ENCODE measurements at places on chromosomes 5 and 9.

DNA sequence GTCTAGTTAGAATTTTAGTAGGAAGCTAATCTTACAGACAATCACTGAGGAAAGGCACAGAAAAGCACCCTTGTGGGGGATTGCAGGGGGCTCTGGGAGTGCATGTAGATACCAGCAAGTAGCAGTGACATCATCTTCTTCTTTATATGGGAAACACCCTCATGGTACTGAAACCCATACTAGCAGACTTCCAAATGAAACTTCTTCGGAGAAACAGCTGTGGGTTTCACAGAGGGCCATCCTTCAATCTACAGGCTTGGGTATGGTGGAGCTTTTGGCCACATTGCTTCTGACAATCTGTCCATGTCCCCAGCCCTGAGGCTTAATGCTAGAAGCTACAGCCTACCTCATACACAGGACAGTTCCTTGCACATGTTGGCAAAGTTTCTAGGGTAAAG, 165.2 kb upstream of the NFIB start:
- DNase-seq = no peak

DNA sequence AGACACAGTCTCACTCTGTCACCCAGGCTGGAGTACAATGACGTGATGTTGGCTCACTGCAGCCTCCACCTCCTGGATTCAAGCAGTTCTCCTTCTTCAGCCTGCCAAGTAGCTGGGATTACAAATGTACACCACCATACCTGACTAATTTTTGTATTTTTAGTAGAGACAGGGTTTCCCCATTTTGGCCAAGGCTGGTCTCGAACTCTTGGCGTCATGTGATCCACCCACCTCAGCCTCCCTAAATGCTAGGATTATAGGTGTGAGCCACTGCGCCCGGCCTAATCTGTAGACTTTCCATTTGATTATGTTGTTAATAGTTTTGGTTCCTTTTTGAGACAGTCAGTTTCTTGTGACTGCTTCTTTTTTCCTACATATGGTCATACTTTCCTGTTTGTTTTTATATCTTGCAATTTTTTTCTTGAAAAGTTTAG, 31.0 kb downstream of the MTREX start:
- no peak for DNase-seq

DNA sequence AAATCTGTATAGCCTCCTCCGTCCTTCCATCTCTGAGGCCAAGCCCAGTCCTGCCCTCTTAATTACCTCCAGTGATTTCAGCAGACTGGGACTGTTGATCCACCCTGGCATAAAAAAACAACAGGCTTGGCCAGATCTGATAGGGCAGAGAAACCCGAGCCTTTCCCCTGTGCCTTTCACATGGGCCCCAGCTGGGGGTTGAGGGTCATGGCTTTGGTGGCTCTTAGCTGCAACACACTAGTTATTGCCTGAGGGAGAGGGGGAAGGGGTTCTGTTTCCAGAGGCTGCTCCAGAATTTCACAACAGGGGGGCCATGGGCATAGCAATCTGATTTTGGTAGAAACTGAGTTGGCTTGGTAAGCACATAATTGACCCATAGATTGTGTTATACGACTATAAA, 21.2 kb upstream of the PANK3 start:
- DNase-seq = no peak

- no peak for DNase-seq
These were observed 44.0 kb upstream of the XPA start for GRCh38 chr9:97740848-97741821.

GRCh38 chr5:32042551-32042961, 131.6 kb downstream of the GOLPH3 start:
- no peak for DNase-seq

- no peak for DNase-seq
These were observed 33.4 kb downstream of the DDX4 start for GRCh38 chr5:55771175-55771655.

DNA sequence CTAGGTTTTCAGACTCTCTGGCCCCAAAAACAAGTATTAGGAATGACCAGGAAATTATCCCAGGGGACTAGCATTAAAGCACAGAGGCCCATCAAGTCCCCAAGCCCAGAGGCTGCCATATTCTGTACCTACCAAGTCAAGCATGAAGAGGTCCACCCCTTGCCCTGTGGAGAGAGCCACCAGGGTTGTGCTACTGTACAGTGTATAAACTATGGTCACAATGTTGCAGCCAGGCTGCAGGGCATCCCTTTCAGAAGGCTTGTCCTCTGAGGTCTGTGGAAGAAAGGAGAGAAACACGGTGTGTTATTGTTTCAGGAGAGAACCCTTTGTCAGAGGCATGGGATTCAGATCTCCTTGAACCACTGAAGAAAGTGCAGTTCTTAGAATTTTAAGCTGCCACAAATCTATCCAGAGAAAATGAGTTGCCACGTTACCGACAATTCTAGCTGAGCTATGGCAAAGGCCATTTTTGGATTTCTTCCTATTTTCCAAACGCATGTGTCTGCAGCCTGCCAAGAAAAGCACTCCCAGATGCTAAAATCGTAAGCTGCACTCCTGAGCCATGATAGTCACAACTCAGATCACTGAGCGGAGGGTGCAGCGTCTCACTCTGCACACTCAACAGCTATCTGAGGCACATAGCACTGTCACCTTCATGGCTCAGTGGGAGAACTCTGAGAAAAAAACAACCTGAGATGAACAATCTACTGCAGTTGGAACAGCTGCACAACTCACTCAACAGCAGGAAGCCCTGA, 45.5 kb upstream of the SPATA31E1 start:
- DNase-seq = no peak

DNA sequence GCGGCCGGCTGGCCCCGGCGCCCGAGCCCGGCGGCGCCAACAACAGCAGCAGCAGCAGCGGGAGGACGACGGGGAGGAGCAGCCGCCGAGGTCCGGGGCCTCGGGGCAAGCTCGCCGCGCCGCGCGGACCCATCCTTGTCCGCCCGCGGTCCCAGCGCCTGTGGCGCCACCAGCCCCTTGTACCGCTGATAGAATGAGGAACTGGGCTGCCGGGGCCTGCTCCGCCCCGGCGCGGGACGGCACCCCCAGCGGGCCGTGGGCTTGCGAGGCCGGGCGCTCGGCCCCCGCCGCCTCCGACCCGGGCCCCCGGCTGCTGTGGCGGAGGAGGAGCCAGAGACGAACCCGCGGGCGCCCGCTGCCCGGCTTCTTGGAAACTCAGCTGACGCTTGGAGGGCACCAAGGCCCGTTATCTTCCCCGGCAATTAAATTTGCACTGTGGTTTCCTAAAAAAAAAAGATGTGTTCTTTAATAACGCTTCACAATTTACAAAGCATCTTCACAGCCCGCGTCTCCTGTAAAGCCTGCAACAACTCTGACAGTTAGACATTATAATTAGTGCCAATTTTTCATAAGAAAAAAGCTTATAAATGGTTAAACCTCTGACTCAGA, at the start of gene ARSB:
ARSB (minus strand) TSS at position 195 of the 609 bp plus-strand sequence; CDS start at position 133, 62 bp downstream.
- DNase-seq = no peak

GRCh38 chr9:99823681-99824377, 2.1 kb downstream of the NR4A3 start:
- no peak for DNase-seq

GRCh38 chr5:121313886-121314285, 537.8 kb upstream of the FTMT start:
- no peak for DNase-seq

DNA sequence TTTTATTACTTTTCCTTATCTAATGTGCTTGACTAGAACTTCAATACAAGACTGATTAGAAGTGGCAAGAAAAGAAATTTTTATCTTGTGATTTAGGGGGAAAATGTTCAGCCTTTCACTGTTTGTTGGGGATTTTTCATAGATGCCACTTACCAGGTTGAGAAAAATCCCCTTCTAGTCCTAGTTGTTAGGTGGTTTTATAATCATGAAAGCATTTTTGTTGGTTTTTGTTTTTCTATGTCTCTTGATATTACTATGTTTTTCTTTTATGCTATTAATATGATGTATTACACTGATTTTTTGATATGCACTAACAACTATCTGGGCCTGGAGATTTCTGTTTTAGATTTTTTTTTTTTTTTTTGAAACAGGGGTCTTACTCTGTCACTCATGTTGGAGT, 134.0 kb downstream of the PARP8 start:
- no peak for DNase-seq

- DNase-seq = no peak
These were observed 298.1 kb downstream of the PJA2 start for GRCh38 chr5:109111680-109112079.

- no peak for DNase-seq
These were observed 25.8 kb upstream of the C5orf58 start for GRCh38 chr5:170206958-170207357.

- no peak for DNase-seq
These were observed 665 bp upstream of the BTF3 start for GRCh38 chr5:73497497-73498056.

DNA sequence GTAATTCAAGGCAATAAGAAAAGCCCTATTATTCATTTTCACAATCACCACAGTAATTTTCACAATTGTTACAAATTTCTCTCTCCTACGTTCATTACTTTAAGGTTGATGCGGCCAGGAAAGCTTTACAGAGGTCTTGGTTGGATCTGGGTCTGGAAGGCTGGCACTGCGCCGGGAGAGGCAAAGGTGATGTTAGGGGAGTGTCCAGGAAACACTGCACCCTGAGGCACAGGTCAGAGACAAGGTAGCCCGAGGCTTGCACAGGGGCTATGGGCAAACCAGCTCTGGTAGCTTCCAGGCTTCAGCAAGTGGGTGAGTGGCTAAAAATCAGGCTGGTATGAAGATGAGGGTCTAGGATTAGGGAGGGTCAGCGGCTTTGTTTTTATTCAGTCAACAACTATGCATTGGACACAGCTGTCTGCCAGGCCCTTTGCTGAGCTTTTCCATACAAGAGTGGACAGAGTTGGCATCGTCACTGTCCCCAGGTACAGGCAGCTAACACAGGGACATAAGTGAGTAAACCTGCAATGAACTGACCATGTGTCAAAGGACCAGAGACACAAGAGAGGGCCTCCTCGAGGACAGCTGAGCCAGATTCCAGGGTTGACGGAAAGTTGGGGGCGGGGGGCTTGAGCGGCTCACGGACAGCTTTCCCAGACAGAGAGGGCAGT, 12.4 kb upstream of the TENT4A start:
- DNase-seq = no peak

GRCh38 chr5:40037713-40038112, 612.9 kb upstream of the DAB2 start:
- no peak for DNase-seq
